DMS 273 treated with DMSO at 0.1 percent for 48 hours (cell line): ENCODE measurements at places on chromosomes 12 and 14.
A peak's percentile ranks its signal among the peaks of the same experiment; 100 is the strongest.

DNA sequence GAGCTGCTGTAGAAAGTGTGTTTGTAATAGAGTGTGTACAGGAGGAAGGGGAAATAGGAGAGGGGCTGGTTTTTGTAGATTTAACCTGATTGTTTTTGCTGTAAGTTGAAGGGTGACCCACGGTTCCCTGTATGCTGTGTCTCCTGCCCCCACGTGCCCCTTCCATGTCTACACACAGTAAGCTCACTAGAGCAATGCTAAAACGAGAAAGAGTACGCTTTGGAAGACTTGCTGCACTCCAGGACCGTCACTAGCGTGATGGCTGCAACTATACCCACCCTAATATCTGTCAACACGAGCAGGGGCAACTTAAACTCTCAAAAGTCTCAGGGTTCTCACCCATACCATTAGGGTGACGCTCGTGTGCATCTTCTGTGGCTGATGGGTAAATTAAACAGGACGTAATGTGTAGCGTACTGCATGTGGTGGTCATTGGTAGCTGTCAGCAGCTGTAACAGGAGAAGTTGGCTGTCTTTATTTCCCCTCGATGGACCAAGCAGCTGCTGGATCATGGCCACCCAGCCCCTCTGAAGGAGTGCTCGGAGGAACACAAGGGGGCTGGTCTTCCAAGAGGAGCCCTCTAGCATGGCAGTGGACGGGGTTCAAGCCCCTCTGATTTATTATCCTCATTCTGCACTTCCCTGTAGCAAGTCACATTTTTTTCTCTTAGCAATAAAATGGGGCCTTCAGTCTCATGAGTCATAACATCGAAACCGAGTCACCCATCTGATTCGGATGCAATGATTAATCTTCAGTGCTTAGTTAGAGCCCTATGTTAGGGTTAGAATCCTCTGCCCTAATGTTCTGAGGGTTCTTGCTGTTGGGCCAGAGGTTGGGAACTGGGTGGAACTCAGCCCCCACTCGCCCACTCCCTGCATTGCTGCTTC is 14.0 kb downstream of the CCND2 start:
- no peak for DNase-seq

DNA sequence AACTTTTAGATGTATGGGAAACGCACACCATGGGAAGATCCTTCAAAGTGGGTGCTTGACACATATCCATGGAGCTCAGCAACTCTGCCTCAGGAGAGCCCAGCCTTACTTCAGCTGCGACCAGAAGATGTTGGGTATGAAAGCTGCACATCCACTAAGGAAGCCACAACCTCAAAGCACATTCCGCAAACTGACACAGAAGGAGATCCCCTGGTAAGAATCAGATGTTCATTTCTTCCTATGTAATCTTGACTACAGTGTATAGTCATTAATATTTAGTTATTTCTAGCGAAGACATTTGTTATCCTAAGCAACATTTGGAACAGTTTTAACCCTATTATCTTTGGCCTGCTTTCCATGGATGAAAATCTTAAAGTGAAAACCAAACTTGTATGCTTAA is 374.2 kb downstream of the NAV3 start:
- no peak for DNase-seq

DNA sequence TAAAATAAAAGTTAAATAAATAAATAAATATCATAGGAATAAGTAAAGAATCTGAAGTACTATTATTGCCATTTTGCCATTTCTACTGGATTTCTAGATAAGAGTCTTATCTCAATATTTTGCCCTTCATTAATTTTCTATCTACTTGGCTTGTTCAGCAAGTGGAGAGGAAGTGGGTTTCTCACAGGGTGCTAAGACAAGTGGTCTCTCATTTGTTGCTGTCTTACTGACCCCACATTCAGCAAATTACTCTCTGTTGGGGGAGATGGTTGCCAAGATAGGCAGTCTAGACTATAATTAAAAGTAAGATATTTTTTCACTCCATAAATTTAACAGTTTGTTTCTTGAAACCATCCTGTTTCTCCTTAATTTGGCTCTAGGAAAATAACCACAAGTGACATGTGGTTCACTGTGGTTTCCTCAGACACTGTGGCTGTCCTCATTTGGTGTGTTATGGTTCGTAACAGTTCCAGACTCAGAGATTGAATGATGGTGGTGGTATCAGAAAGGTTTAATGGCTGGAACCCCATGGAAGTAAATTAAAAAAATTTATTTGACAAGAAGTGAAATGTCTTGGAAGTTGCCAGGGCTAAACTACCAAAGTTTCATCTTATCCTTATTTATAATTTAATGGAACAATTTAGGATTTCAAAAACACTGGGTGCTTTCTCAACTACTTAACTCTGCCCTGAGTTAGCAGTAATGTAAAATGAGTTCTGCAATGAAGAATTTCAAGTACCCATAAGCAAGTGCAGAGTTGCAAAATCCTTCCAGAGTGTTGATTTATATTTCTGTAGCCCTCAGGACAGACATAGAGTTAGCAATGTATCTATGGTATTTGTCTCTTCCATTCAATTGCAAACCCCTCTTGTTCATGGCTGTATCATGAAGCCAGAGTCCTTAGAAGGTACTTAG is 214.8 kb downstream of the MSRB3 start:
- no peak for DNase-seq

- no peak for DNase-seq
Measured at GRCh38 chr12:3320881-3321509, 170.0 kb upstream of the PRMT8 start.

DNA sequence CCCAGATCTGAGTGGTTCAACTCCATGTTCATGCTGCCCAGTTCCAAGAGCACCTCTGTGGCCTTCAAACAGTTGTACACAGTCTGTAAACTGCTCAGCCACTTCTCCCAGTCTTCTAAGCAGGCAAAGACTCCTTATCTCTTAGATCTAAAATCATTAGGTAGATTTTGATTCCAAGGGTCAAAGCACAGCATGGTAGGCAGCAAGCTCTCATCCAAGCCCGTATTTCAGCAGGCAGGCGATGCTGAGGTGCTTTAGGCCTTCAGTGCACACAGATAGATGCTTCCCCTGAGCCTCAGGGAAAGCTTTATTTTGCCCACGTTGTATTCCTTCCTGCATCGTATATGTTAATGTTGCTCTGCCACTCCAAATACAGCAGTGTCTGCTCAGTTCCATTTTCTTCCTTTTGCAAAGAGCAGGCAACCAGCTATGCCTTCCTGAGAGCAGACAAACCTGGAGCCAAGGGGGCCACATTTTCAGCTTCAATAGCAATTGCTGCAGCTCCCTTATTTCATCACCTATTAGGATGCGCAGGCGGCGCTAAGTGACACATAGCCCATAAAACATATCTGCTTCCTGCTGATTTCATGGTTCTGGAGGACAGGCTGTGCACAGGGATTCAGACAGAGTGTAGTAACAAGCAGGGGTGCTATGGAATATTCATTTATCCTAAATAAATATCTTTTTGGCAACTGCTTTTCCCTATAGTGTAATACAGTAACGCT is 67.5 kb downstream of the ETV6 start:
- DNase-seq = no peak

GRCh38 chr12:128817111-128818015 is 6.4 kb downstream of the SLC15A4 start:
- no peak for DNase-seq

DNA sequence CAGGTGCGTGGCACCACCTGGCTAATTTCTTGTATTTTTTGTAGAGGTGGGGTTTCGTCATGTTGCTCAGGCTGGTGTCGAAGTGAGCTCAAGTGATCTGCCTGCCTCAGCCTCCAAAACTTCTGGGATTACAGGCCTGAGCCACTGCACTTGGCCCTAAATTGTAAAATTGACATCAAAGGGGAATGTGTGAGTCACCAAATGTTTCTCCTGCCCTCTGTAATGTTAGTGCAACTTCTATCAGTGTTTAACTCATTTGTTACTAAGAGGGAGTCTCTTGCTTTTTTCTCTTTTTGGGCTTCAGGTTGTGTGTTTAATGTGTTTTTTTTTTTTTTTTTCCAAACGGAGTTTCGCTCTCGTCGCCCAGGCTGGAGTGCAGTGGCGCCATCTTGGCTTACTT is 2.3 kb downstream of the TULP3 start:
- DNase-seq = no peak

GRCh38 chr14:91607322-91608047 is 97.4 kb upstream of the PPP4R3A start:
- DNase-seq = no peak

DNA sequence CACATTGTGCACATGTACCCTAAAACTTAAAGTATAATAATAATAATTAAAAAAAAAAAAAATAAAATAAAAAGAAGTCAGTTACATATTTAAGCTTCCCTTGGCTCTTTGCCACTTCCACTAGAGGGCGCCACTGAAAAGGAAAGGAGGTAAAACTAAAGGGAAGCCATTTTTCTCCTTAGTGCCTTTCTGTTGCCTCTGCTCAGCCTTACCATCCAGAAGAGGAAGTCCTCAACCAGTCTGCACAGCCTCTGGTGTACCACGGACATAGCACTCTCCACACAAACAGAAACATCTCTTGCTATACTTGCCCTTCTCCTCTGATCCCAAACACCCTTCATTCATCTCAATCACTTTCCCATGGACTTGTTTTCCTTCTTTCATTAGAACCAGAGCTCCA is 169.0 kb upstream of the EEA1 start:
- DNase-seq = no peak

- DNase-seq = no peak
Measured at GRCh38 chr12:7162691-7163114, 26.8 kb upstream of the PEX5 start.

DNA sequence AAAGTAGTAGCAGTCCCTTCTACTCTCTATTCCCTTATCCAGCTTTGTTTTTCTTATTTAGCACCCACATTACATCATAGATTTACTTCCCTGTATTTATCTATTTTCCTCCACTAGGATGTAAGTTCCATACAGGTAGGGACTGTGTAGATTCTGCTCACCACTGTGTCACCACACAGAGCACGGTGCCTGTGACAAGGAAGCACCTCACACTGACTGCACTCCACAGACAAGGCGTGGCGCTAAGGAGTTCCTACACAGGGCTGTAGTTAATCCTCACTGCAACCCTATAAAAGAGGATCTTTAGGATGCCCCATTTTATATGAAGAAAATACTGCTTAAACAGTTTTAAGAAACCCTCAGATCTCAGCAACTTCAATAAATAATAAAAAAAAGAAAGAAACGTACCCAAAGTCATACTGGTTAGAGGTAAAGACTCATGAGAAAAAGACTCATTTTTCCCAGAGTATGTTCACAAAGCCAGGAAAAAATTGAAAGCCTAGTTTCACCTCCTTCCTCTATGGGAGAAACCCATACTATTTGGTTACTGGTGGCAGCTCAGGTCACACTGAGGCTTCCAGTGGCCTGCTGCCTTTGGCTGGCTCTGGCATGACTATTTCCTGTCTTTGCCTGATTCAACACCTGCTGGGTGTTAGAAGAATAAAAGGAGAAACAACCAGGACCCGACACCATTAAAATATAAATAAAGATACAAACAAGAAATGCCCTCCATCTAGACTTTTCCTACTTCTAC is 36.9 kb downstream of the RAD9B start:
- no peak for DNase-seq

DNA sequence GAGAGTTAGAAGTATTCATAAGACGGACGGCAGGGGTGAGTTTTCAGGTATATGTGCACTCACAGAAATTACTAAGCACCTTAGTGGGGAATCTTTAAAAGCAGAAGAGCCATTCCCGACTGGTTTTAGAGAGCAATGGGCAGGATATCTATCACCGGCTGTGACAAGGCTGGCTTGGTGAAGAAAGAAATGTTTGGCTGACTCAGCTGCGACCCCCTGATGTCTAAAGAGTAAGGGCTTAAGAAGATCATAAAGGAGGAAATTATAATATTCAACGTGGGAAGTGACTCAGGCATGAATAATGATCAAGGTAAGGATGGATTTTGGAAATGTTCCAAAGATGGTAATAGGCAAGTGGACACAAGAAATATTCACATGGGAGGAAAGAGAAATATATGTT is 407.6 kb downstream of the TMEM132D start:
- no peak for DNase-seq

DNA sequence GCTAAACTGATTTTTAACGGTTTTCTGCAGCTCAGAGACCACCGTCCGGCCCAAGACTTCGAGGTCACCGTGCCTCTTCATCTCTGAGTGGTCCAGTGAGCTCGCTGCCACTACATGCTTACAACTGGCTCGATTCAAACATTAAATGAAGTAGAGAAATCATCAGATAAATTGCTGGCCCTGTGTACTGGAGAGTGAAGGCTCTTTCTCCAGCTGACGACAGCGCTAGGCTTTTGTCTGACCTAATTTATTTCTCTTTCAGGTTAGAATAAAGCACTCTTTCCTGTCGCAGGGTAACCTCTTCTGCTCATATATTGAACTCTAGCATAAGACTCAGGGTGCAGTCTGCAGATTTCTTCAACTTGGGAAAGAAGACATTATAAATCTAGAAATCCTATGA is 6.4 kb downstream of the BCL11B start:
- DNase-seq = no peak

DNA sequence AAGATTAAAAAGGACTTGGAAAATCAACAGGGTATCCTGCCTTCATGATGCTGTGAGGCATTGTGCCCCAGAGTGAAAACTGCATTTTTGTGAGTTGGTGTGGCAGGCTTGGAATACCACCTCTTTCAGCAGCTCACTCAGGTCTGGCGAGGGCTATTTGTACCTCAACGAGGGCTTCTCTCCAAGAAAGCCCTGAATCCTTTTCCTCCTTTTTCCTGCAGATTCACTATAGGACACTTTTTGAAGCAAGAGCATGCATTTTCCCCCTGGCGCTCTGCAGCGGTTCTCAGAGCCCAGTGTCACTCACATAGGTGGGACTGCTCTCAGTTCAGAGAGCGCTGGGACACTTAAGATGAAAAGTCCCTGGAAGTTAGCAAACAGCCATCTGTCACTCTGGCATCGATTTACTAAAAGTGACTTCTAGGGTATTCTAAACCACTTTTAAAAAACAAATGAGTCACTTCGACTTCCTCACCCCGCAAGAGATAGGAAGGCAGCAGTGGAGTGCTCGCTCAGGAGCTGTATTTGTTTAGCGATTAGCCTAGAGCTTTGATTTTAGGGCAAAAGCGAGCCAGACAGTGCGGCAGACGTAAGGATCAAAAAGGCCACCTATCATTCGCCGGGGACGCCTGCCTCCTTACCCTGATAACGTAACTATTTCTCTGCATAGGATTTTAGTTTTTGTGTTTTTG is 782 bp upstream of the LGR5 start:
- DNase-seq = peak; percentile 29

GRCh38 chr12:18483698-18484325 is 222.5 kb downstream of the PIK3C2G start:
- DNase-seq = no peak

- no peak for DNase-seq
Measured at GRCh38 chr14:68695326-68695768, 97.5 kb downstream of the ZFP36L1 start.

GRCh38 chr14:23375527-23376251 is 1.2 kb upstream of the CMTM5 start:
- no peak for DNase-seq
